ENCODE measurements at places on chromosomes 6 and 20.
A peak's percentile ranks its signal among the peaks of the same experiment; 100 is the strongest.

DNA sequence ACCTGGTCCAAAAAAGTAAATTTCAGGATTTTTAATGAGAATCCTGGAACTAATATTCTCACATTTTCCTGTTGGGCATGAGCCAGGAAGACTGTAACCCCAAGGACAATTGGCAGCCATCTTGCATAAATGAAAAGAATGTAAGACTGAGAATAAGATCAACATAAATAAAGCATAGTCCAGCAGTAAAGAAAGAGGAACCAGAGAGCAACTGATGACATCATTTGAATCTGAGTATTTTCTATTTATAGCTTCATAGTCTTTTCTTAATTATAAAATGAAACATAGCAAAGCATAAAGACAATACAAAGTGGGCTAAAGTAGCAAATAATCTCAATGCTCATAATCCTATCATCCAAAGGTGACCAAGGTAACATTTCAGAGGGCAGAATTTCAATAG, 26.6 kb upstream of the FBXL4 start:
- DNase-seq: peak; percentile 8

GRCh38 chr6:6872459-6873344, 235.1 kb upstream of the RREB1 start:
- peak; percentile 68 for DNase-seq

DNA sequence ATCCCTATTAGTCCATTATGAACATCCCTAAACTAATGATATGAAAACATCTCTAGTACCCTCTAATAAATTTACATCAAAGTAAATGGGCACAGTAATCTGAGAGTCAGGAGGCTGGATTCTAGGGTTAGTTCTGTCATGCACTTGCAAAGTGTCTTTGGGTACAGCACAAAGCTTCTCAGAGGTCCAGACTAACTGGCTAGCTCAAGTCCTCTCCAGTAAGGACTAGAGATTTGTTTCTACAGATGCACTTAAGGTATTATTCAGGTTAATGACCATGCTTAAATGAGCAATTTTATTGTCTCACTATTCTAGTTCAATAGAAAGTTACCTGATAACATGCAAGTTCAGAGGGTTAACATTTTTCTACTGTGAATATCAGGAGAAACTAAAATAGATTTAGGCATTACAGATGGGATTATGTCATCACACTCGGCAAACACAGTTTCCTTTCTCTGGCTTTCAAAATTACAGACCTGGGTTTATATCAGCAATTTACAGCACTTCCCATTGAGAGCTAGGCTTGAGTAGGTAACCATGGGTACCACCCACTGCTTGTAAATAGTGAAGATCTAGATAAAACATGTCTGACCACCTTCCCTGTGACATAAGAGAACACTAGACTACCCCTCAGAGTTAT, 402.9 kb upstream of the RUNX2 start:
- DNase-seq: peak; percentile 86

DNA sequence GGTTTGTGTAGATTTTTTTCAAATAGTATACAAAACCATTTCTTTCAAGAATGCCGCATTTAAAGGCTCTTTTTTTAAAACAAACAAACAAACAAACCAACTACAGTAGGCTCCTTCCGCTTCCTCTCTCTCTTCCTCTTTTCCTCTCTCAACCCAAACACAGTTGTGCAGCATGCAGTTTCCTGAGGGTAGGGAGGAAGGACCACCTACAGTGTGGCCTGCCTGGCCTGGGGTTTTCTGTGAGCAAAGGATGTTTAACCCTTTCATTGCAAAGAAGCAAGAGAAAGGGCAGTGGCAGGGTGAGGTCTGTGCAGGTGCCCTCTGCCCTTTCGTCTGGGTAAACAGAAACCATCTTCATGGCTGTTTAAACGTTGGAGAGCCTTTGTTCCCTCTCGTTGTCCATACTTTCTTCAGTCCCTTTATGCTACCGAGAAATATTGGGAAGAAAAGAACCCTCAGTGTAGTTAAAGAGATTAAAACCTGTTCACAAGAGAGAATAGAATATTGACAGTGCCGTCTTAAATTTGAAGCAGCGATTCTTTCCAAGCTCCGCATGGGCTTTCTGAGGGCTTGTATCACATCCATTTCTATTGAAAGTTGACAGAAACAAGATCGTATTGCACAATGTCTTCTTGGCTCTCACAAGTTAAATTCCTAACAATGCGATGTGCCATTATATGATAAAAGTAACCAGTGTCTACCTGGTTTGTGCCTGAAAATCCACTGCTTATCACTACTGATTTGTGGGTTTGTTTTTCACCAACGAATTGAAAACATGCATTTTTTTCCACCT, 215.5 kb upstream of the SNX9 start:
- DNase-seq: peak; percentile 33

- DNase-seq: no peak
Measured at GRCh38 chr20:58457083-58457695, 58.0 kb downstream of the APCDD1L start.

GRCh38 chr6:131597446-131597845, 24.4 kb downstream of the ARG1 start:
- DNase-seq: peak; percentile 51

GRCh38 chr6:96015518-96016333, at the start of gene FUT9:
TSS of gene FUT9 (plus strand) at chr6:96015974. CDS start at chr6:96203156, 187,182 bp downstream.
- no peak for DNase-seq

DNA sequence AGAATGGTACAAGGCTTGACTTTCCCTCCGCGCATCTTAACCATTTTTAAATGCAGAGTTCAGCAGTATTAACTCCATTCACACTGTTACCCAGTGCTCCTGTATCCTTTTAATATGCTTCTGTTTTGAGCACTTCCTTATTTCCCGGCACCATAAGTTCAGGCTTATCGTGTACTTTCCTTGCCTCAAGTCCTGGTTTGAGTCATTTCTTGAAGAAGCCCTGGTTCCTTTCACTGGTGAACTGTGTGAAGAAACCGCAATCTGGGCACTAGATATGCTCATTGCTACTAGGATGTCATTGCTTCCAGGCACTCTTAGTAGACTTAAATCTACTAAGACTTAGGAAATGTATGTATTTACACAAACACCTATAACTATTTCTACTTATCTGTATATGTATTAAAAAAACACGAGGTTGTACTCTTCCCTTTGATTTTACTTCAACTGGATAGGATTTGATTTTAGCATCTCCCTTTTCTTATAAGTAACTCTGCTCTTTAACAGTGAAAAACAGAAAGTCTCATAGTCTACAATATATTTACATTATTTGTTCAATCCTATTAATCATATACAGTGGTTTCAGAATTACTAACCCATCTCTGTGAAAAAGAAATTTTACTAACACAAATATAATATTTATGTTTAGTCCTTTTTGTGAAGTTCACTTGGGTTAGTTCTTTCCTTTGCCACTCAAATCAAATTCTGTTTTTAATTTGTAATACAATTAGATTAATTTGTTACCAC, 135.5 kb downstream of the CDKAL1 start:
- DNase-seq: peak; percentile 35

DNA sequence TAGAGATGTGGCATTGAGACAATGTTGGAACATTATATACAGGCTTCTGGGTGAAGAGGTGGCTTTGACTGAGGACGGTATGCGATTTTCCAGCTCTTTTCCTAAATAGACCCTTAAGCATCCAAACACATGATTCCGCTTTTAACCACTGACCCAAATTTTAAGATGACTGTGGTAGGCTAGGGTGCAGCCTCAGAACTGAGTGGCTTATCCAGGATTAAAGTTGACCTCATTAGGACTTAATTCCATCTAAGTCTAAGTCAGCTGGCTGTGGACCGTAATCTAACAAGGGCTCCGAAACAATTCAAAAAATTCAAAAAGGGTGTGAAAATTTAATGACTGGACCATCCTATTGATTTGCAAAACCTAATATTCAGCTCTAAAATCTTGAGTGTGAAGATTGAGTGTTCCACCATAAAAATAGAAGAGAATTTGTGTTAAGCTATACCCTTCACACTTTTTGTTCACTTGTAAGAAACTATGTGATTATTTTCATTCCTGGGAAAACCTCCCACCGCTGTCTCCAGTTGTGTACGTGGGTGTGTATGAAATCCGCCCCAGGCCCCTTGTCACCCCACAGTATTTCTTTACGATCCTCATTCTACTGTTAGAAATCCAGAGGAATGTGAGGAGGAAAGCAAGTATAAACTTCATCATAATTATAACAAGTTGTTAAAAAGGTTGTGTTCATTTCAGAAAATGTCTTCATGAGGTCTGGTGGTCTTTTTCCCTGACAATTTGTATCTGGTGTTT, 2.7 kb downstream of the PCMTD2 start:
- DNase-seq: no peak

DNA sequence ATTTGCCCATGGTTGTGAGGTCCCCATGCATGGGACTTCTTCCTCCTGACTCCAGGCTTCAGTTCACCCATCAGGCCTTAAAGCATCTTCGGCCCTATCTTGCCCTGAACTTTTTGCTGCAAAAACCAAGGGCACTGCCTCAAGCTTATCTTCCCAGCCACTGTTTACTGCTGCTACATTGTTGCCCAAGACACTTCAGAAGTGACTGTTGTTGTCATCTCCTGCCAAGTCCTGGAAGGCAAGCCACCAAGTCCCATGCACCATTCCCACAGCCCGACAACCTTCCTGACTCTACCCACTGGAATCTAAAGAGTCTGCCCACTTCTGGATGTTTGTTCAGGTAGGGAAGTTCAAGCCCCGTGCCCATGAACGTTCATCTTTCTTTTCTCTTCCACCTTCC, 12.4 kb downstream of the BANF2 start:
- DNase-seq: no peak

DNA sequence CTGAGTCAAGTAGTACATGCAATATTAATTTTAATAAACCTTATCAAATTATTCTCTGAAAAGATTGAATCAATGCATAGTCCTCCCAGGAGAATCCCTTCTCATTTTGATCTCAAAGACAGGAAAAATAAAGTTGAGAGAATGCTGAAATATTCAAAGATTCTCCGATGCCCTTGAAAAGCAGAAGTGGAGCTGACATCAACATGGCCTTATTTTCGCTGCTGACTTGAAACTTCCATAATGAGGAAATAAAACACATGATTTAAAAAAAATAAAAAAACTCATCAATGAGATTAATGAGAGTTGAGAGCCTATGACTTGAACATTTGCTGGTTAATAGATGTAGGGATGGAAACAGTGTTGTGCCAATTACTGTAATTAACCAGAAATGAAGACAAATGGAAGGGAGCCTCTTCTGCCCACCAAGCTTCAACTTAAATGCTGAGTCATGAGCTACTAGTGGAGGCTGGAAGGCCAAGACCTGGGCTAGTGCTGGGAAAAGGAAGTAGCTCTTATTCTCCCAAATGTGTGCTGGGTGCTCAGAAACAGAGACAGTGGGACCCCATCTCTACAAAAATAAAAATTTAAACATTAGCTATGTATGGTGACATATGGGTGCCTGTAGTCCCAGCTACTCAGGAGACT, 139.9 kb downstream of the BFSP1 start:
- DNase-seq: no peak

GRCh38 chr6:16944596-16944995, 157.3 kb upstream of the STMND1 start:
- no peak for DNase-seq

- DNase-seq: no peak
Measured at GRCh38 chr6:15465212-15465611, 197.6 kb downstream of the DTNBP1 start.

DNA sequence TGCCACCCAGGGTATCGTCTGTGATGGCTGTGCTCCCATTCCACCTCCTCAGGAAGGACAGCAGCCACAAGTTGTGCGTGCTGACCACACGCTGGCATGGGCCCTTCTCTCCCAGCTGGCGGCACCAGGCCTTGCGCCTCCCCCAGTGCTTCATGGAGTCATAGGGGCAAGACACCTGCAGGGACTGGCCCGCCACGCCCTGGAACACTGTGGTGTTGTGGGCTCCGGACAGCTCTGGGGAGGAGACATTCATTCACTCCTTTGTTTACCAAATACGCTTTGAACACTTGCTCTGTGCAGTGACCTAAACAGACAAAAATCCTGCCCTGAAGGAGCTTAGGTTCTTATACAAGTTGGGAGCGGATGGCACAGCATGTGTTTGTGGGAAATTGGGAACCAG, 1.5 kb downstream of the TREM2 start:
- DNase-seq: no peak

DNA sequence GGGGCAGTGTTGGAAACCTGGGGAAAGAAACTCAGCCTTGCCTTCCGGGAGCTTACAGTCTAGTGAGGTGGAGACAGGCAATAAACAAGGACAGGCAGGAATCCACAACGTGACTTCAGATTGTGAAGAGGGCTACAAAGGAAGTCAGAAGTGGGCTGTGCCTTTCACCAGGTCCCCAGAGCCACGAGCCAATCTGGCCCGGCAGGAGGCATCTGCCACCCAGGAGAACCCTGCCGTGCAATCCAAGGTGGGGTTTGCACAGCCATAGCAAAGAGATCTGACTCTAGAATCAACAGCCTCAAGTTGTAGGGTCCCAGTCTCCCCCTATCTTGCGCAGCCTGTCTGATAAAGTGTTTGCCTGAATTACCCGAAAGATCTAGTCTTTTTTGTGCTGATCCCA, 5.5 kb downstream of the SLC32A1 start:
- no peak for DNase-seq

- no peak for DNase-seq
Measured at GRCh38 chr6:64290867-64291266, 655.3 kb downstream of the PHF3 start.

DNA sequence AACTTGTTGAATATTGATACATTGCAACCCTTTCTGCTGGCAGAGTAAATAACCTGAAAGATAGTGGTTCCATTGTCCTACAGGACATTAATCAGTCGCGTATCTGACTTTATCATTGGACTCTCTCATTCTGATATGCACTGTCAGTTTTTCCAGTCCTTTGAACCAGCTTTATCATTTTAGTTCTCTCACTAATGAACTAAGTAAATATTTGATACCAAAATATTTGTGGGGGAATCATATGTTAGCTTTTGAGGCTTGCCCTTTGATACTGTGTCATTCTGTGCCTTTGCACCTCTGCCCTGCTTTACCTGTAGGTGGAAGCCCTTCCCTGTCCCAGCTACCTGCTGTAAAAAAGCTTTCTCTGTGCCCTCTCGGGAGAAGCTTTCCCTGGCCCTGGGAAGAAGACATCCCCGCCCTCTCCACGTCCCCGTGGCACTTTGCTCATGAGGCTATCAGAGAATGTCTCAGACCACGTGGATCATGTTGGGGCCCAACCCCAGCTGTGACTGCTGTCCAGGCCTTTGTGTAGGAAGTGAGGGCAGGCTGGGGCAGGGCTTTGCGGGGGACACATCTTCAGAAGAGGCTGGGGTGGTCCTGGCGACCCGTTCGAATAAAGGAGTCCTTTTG, 117.8 kb upstream of the NXT1 start:
- DNase-seq: no peak

- peak; percentile 38 for DNase-seq
Measured at GRCh38 chr20:57577679-57578475, 17.0 kb downstream of the PCK1 start.

- no peak for DNase-seq
Measured at GRCh38 chr20:20092827-20093226, 40.5 kb downstream of the CFAP61 start.

All from hematopoietic multipotent progenitor cell treated with erythropoietin and hydrocortisone succinate and interleukin-3 and kit ligand, for 4 days (in vitro differentiated cells).